ENCODE measurements at places on chromosomes 5 and 9.

GRCh38 chr9:112168197-112168596 lies 6.9 kb downstream of the SUSD1 start:
- DNase-seq, result no peak

GRCh38 chr9:97856857-97857605 lies 4.0 kb downstream of the FOXE1 start:
- DNase-seq, result no peak

- no peak for DNase-seq
Observed at GRCh38 chr9:137881591-137882505, 4.3 kb downstream of the CACNA1B start.

GRCh38 chr9:37512437-37512836 lies 26.7 kb downstream of the POLR1E start:
- no peak for DNase-seq

DNA sequence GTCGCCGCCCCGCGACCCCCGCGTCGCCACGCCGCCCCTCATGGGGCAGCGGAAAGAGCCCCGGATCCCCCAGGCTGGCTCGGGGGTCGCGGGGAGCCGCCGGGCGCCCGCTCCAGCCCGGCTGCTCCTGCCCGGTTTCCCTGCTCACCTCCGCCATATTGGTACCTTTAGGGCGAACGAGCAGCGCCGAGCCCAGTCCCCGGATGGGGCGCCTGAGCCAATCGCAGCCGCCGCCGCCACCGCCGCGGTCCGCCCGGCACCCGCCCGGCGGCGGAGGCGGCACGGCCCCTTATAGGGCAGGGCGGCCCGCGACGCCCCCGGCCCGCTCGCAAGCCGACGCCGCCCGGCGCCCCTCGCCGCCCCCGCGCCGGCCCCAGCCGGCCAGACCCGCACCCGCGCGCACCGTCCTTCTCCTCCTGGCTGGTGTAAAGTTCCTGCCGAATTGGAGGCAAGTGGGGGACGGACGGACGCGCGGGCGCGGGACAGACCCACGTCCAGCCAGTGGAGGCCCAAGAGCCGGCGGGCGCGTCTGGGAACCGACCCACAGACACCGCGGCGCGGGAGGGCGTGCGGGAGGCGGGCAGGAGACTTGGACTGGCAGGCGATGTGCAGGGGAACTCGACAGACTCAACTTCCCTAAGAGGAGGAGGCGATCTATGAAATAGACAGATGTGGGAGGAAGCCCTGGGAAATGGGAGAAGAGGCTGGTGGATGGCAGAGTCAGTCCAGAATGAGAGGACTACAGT lies at the start of gene MIER3:
MIER3 (minus strand) TSS at position 178 of the 746 bp plus-strand sequence; CDS start at position 157, 21 bp downstream.
- no peak for DNase-seq

- DNase-seq, result no peak
Observed at GRCh38 chr5:40416098-40416497, 263.6 kb upstream of the PTGER4 start.

DNA sequence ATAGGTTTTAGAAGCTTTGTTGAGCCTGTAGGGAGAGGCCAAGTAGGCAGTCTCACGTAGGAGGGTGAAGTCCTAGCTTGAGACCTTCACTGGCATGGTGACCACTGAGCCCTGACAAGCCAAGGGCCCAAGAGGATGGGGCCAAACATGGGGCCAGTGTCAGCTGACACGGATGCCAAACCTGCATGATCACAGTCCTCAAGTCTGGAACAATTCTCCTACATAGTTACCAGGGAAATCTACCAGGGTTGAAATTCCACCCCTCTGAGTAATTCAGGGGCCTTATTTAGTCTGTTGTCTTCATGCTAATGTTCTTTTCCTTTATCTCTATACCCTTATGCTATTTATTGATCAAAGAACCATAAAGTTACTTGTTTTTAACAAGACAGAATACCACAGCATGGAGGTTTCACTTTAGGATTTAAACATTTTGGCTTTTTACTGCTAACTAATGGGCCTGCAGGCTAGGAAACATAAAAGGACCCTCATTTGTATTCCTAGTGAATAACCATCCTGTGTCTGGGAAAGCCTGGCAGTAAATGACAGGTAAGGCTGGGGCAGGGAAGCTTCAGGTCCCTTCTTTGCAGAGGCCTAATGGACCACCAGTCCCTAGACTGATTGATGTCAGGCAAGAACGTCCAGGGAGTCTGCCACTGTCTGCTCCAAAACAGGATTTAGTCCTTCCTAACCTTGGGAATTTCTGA lies 140.8 kb downstream of the FGF1 start:
- no peak for DNase-seq
